ENCODE measurements at places on chromosomes 13 and 19.
A peak's percentile ranks its signal among the peaks of the same experiment; 100 is the strongest.

DNA sequence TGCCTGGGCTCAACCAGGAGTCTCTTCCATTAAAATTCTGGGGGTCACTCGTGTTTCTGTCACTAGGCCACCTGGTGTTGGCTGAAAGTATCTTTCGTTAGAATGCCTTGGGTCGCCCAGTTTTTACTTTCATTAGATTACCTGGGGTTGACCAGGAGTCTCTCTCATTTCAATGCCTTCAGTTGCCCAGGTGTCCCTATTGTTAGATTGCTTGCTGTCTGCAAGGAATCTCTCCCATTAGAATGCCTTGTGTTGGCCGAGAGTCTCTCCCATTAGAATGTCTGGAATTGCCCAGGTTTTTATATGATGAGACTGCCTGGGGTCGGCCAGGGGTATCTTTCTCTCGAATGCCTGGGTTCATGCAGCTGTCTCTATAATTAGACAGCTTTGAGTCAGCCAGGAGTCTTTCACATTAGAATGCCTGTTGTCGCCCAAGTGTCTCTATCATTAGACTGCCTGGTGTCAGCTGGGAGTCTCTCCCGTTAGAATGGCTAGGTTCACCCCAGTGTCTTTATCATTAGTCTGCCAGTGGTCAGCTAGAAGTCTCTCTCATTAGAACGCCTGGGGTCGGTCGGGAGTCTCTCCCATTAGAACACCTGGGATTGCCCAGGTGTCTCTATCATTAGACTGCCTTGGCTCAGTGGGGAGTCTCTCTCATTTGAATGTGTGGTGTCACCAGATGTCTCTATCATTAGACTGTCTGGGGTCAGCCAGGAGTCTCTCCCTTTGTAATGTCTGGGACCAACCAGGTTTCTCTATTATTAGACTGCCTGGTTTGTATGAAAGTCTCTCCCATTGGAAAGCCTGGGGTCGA lies 1446.8 kb downstream of the UQCRFS1 start:
- no peak for DNase-seq

DNA sequence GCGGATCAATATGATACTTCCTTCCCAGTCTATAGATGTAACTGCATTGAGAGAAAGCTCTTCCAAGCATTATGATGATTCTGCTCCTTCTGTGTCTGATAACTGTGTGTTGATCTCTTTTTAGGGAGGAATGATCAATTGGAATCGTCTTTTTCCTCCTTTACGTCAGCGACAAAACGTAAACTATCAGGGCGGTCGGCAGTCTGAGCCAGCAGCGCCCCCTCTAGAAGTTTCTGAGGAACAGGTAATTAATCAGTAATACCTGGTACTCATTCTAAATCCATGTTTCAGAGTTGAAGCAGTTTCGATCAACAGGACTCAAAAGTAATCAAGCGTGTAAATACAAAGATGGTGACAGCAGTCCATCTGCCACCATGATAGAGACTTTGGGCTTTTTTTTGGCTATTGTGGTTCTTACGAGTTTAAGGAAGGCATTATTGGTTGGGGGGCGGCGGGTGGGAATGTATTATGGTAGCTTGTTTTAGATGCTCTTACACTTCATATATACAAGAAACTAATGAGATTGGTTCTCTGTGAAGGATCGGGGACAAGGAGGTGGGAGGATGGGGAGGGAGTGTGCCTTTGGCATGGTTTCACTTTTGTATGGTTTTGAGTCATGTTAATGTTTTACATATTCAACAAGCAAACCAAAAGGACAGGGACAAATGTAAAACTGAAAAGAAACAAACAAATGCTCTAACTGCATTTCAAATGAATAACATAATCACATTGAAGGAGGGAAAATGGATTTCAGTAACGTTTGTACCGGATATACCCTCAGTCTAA lies 60.7 kb upstream of the GPR183 start:
- DNase-seq = no peak

GRCh38 chr19:51547397-51548212 lies 16.1 kb upstream of the SIGLEC6 start:
- DNase-seq = no peak

DNA sequence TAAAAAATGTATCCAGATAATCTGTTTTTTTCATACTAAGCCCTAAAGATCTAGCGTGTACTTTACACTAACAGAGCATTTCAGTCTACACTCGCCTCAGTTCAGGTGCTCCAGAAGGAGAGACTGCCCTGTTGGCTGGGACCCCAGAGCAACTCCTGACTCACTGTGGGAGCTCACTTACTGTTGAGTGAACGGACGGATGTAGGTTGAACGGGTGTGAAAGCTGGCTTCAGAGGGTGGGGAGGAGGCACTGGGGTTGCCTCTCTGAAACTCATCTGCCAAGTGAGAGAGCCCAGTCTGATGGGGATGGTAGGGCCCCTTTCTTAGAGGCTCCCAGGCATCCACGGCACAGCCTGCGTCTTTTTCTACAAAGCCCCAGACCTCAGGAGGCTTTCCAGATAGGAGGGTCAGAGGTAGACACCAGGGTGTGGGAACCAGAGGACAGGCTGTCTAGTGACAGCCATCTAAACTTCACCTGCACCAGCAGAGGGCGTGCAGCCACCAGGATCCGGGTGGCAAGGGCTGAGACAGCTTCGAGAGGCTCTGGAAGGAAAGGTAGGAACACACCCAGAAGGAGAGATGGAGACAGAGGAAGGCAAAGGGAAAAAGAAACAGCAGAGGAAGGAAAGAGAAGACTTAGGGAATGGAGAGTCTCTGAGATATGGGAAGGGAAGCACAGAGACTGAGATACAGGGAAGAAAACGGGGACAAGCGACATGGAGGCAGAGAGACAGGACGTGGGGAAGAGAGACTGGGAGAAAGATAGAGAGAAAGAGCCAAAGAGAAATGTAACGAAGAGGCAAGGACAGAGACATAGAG lies 3.7 kb downstream of the KASH5 start:
- DNase-seq = peak; percentile 83

DNA sequence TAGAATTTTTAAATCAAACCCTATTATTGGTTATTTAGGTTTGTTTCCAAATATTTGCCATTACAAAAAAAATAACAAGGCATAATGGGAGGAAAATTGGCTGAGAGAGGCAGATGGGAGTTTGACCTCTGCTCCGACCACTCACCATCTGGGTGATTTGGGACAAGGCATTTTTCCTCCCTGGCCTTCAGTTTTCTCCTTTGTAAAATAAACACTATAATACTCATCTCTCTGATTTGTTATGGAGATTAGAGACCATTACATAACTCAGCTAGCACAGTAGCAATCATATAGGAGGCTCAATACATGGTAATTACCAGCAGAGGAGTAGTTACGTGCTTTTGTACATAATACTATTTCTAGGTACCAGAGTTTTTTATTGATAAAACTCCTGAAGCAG lies 70.2 kb upstream of the STK24 start:
- DNase-seq = no peak

GRCh38 chr13:95100525-95101433 lies 200.5 kb downstream of the ABCC4 start:
- peak; percentile 80 for DNase-seq

- DNase-seq = no peak
These were observed 11.9 kb downstream of the LSM4 start for GRCh38 chr19:18310966-18311365.

DNA sequence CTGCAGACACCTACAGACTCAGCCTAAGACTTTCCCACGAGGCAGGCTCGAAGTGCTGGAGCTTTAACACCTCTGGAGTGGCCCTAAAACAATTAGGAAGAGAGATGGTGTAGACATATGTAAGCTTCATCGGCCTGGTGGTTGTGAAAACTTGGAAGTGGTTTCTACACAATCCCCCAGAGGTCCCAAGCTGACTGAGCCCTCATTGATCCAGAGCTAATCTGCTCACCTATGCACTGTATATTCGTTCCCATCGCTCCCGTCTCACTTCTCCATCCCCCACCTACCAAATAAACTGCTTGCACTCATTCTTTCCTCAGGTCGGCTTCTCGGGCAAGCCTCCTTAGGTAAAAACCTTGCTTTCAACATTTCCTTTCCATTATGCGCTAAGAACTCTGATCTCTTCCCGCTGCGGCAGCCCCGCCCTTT lies 767 bp upstream of the ZNF793 start:
- no peak for DNase-seq

- no peak for DNase-seq
These were observed 11.2 kb upstream of the N4BP2L2 start for GRCh38 chr13:32549788-32550187.

- no peak for DNase-seq
These were observed 50.7 kb downstream of the LHFPL6 start for GRCh38 chr13:39552246-39552645.

DNA sequence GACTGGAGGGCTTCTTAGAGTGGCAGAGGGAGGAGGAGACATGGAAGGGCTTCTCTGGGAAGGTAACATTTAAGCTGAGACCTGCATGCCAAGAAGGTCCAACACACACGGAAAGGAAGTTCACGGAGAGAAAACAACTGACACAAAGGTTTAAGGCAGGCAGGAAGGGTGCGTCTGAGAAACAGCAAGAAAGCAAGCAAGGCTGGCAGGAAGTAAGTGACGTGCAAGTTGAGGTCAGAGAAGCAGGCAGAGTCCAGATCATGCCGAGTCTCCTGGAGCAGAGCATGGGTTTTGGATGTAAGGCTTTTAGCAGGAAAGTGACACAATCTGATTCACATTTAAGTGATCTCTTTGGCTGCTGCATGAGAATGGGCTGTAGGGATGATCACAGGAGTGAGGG lies 60.5 kb downstream of the ATP7B start:
- DNase-seq = no peak

- no peak for DNase-seq
These were observed 121.6 kb upstream of the SPATA13 start for GRCh38 chr13:24038841-24039330.

DNA sequence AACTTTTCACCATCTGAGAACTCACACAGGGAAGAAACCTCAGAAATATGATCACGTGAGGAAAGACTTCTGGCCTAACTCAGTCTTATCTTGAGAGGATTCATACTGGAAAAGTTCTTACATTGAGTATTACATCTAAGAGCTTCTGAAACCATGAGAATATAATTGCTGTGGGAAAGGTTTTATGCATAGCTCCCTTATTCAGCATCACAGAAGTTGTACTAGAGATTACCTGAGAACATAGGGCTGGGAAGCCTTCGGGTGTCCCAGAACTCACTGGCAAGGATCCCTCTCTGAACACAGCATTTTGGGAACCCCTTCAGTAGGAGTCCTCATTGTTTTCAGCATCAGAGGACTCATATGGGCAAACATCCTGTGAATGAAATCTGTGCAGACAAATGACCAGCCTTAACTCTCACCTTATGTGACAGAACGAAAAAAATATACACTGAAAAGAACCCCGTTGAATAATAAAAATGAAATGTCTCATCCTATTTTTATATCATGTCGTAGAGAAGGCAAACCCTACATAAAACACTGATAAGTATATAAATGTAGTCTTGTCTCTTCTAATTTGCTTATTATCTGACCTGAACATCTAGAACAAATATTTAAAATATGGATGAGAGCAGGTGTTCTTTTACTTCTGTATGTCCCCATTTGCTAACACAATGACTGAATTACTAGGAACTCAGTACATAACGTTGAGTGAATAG lies 14.2 kb downstream of the ZNF274 start:
- DNase-seq = no peak

DNA sequence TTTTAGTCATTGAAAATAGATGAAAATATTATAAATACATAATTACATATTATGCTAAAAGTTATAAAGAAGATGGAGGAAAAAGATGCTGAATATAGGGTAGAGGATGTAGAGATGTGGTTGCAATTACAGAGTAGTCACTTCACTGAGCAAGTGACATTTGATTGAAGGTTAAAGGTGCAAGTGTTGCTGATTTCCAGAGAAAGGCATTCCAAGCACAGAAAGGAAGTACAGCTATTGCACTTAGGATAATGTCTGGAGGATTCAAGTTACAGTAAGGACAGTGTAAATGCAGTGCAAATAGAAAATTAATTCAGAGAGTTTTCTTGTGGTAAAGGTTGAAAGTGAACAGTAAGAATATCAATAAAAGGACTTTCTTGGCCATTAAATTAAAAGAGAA lies 1721.8 kb downstream of the PCDH9 start:
- DNase-seq = no peak

DNA sequence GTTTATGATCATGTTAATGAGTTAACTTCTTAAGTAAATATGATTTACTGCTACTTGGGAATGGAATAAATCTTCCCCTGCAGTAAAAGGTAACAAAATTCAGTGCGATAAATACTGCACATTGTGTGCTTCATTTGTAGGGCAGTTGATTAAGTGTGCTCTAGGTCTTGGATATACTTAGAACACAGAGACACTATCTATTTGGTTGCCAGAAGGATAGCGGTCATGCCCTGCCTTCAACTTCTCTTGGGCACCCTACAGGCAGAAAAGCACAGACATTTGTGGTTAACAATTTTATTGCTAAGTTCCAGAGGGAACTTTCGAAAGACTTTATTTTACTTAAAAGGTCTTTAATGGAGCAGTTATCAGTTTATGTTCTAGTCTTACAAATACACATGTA lies 605.8 kb downstream of the PCDH9 start:
- no peak for DNase-seq

DNA sequence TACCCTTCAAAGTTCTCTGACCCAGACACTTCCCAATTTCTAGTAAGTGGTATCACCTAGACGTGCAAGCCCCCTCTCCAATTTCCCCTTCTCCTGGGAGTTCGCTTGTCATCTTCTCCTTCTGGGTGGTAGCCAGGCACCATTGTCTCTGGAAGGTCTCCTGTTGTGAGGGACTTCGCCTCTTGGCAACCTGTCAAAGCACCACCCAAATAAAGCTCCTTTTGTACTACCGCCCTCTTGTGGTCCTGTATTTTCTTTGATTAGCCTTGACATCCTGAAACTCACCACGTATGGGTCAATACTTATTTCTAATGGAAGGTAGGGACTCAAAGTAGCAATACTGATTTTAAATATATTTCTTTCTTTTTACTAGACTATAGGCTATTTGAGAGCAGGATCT lies 8.2 kb downstream of the GPC5 start:
- peak; percentile 69 for DNase-seq

DNA sequence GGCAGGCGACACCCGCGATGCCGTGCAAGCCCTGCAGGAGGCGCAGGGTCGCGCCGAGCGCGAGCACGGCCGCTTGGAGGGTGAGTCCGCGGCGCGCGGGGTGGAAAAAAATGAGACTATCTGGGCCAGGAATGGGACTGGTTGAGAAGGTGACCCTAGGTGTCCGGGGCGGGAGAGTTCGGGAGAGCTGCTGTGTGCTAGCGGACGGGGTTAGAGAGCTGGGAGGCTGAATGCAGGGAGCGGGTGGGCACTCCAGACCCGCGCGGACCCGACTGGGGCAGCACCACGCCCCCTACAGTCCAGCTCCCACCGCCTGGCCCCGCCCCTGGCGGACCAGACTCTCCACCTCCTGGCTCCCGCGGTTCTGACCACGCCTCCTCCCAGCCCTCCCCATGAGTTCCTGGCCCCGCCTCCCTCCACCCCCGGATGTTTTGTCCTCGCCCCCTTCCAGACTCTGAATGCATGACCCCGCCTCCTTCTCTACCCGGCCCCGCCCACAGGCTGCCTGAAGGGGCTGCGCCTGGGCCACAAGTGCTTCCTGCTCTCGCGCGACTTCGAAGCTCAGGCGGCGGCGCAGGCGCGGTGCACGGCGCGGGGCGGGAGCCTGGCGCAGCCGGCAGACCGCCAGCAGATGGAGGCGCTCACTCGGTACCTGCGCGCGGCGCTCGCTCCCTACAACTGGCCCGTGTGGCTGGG lies 1.5 kb downstream of the CLEC11A start:
- peak; percentile 96 for DNase-seq

GRCh38 chr19:21851596-21852345 lies 15.8 kb upstream of the ZNF43 start:
- DNase-seq = no peak

Measured in HAP-1 (cell line).